ENCODE measurements at places on chromosomes 3 and 15. TPM values are rescaled to one million over a fixed set of nuclear protein-coding genes. Genes with fewer than 3 reads are reported as not detected.

DNA sequence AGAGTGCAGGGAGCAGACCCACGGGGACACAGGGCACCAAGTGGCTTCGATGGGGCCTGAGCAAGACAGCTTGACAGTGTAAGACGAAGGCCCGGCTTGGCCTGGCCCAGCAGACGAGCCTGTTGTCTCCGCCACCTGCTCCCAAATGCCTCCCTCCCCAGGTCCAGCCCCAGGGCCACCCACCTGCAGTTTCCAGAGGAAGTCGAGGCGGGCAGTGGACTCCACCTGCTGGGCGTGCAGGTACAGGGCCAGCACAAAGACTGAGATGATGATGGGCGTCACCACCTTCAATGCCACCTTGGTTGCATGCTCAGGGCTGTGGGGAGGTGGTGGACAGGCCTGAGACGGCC is 94.1 kb downstream of the SEC22A start:
- DNase-seq = no peak

The CHRM5 gene
- total RNA-seq = not detected

DNA sequence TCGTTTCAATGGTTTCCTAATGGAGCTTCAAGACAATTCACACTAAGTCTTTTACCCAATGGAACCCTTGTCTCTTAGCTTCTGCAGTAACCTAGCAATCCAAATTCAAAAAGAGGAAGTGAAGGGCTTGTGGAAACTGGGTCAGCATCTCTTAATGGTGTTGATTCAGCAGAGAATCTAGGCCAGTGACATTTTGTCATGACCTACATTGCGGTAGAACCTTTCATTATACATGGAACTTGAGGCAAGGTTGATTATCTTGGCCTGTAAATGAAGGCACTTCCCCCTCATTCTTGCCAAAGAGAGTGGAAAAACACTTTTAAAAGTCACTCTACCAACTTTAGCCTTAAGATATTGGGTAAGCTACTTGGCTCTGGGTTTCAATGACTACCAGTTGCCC is 42.8 kb downstream of the C2CD4B start:
- no peak for DNase-seq

DNA sequence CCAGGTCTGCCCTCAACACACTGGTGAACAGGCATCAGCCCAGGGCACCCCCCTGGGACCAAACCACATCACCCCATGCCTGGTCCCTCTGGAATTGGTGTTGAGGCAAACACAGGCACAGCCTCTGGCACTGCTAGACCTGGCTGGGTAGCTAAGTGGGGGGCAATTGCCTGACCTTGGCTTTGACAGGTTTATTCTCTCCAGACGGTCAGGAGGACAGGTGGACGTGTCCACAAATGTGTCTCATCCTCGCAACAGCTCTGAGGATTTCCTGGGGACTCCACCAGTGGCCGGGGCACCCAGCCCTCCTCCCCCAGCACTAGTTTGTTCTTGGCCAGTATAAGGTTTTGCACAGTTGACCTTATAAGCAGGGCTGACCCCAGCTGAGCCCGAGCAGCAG is 31.3 kb downstream of the TKT start:
- DNase-seq = no peak

DNA sequence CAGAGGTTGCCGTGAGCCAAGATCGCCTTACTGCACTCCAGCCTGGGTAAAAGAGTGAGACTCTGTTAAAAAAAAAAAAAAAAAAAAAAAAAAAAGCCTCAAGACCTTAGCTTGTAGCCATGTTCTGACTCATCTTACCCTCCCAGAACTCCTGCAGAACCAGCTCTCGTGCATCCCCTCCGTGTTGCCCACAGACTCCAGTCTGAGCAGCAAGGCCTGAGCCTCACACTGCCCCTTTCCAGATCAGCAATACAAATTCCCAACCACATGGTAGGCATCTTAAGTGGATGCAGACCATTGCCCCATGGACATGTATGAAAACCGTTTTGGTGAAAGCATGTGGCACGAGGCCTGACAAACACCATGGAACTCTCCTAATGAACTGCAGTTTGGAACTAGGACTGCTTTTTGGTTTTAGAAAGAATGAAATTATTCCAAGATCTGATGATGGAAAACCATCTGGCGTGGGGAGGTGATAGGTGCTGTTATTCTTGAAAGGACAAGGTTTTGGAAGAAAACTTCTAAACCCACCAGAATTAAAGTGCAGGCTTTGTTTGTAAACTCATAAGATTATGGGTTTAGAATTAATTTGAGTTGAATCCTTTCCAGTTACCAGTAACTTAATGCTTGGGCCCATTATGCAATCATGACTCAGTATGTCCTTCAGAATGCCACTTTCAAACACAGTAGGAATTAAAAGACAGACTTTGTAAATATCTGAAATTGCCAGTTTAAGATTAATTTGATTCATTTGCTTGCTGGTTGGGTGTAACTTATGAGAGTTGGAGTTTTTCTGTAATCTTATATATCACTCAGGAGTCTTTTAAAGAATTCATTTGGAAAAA is 163.7 kb upstream of the LRTM1 start:
- DNase-seq = peak; percentile 62

- no peak for DNase-seq
Measured at GRCh38 chr3:32157600-32158264, 51.3 kb downstream of the GPD1L start.

- peak; percentile 36 for DNase-seq
Measured at GRCh38 chr15:42404461-42405235, 45.3 kb downstream of the CAPN3 start.

DNA sequence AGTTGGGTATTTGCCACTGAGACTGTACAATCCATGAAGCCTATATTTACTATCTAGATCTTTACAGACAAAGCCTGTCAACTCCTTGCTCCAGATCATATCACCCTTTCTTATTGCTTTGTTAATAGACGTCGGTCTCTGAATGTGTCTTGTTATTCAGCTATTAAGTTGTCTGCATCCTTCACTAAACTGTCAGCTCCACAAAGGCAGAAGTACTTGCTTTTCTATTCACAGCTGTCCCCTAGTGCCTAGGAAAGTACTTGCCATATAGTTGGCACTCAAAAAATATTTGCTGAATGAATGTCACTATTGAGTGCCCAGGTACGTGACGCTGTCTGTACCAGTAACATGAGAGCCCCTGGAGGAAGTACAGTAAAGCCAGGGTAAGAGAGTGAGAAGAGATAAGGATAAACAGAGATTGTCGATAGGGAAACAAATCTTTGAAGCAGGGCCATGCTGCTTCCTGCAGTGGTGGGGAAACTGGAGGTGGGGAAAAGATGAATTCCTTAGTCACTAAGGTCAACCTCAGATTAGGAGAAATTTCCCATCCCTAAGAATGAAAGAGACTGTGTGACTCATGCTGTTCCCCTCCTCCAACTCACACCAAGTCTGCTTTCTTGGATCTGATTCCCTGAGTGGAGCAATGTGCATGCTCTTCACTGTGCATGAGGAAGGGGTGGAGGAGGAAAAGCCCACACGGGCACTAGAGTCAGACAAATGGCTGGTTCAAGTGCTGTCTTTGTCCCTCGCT is 36.3 kb downstream of the PRICKLE2 start:
- peak; percentile 97 for DNase-seq

The ZNF620 gene
- total RNA-seq = 1.5 TPM

- DNase-seq = no peak
Measured at GRCh38 chr3:193389335-193389734, 10.8 kb upstream of the ATP13A5 start.

The ZBTB11 gene
- total RNA-seq = 21.4 TPM

DNA sequence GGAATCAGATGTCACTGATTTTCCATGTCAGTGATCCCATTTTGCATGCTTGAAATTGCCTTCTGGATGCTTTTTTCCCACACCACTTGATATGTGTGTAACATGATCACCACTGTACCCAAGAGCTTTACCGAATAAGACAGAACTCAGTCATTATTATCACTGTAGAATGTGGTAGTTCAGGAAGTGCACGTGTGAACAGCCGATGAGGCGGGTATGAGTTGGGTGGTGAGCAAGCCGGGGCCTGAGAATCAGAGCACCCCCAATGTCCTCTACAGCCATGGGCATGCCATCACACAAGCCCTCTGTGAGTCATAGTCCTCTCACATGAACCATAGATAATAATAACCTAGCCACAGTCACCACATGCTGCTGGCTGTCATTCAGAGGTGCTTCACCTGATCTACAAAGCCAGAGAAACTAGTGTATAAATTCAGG is 470.8 kb downstream of the SOX2 start:
- DNase-seq = peak; percentile 8
